ENCODE measurements at places on chromosomes 16 and 17. TPM values are rescaled to one million over a fixed set of nuclear protein-coding genes. Genes with fewer than 3 reads are reported as not detected.

DNA sequence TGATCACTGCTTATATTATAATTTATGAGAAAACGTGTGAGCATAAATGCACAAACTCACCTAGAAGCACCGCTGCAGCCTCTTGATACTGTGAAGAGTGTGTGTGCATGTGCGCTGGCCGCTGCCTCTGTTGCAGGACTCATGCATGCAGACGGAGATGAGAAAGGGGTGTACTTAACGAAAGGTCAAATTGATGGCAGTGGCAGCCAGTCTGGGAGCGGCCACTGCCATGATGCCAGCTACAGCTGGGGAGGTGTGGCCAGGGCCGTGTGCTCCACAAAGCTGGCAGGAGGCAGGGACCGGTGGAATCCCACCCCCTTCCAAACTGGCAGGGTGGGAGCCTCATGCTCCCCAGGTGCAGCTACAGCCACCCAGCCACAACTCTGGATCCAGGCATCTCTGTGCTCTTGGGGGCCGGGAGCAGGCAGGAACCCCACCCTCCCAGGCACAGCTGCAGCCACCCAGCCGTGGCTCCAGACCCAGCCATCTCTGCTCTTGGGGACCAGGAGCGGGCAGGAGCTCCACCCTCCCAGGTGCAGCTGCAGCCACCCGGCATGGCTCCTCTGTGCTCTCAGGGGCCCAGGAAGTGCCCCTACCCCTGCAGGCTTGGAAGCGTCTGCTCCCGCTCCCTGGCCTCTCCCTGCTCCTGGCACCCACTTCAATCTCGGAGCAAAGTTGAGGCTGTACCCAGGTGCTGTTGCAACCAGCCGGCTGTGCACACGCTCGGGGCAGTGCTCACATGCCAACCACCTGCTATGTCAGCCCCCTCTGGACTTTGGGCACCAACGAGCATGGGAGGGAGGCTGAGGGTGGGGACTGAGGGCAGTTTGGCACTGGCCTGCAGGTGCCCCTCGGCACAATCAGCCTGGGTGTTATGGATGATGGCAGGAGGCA, 77.5 kb upstream of the CHMP6 start:
- DNase-seq: no peak

DNA sequence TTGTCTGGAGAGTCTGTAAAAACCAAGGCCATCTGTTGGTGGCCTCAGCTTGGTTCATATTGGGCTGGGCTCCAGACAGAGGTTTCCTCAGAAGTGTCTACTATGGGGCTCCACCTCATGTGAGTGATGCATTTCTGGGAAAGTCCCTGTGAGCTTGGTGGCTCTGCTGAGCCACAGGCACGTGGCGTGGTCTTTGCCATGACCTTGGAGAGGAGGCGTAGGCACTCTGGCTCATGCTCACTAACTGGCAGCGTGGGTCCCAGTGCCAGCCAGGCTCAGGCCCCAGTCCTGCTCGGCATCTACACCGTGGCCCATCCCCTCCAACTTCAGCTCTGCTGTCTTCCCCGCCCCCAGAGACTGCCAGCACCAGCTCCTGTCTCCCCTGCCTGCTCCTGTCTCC, 10.7 kb upstream of the SMTNL2 start:
- DNase-seq: no peak

- no peak for DNase-seq
Measured at GRCh38 chr17:2092253-2092652, 37.4 kb downstream of the HIC1 start.

- no peak for DNase-seq
Measured at GRCh38 chr17:42142371-42142896, 12.4 kb downstream of the RAB5C start.

DNA sequence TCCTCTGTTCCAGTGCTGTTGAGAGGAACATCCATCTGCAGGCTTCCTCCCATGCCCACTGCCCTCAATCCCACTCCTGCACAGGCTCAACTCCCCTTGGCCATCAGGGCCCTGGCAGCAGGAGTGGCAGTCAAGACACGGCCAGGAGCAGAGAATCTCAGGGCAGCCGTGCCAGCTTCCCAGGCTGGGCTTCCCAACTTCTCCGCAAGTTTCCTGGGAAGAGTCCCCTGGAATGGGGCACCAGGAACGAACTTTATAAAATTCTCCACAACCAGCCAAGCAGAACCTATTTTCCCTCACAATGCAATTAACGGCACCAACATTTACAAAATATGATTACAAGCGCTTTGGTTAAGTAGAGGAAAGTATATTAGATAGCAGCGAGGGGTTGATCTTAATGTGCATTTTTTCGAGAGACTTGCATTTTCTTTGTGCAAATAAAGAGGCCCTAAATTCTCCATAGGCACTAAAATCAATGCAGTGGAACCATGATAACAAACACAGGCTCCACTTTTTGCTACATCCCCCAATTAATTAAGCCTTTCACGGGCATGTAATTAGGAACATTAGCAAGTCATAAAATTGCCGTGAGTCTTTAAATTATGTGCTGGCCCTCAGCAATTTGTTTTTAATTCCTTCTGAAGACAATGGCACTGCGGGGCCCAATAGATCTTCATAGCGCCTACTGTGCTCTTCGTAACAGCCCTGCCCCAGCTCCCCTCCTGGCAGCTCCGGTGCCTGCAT, 99.9 kb upstream of the LHX1 start:
- no peak for DNase-seq

DNA sequence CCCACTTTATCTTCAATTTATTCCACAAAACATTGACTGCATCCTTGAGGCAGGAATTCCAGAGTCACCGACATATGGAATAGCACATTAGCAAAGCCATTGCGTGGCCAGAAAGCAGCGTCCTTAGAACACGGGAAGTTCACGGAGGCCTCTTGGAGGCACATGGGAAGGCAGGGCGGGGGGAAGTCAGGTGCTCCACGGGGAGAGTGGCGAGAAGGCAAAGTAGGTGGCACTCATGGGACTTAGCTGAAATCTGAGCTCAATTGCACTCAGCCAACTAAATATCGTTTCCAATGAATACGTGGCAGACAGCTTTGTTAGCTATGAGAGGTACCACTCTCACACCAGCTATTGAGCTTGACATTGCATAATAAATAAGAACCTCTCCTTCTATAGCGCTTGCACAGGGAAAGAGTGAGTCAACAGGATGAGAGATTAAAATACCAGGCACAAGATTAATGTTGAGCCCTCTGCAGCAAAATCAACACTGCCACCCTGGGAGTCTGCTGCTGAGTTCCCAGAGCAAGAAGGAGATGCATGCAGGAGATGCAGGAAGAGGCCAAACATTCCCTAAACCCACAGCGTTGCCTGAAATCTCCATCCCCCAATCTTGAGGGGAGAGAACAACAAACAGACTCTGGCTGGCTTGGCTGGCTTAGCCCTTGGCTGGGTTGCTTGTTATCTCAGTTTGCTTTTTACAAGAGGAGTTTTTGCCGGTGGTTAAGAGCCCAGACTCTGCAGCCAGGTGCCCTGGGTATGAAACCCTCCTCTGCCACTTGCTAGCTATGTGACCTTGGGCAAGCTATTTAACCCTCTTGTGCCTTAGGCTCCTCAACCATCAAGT, 28.8 kb downstream of the ABCC12 start:
- DNase-seq: no peak

DNA sequence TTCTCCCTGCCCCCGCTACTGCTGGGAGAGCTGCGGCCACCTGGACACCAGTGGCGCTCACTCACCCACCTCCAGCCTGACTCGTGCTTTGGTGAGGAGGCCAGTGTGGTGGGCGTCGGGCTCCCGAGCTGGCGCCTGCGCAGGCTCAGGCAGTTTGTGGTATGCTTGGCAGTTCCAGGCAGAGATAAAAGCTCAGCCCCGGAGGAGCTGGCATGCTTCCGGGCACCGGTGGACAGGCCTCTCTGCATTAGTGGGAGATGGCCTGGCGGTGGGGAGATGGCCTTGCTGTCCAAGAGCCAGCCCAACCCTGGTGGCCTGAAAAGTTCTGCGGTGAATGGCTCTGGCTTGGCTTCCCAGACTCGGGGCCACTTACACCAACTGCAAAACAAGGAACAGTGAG, 4.1 kb downstream of the ADGRG1 start:
- no peak for DNase-seq

DNA sequence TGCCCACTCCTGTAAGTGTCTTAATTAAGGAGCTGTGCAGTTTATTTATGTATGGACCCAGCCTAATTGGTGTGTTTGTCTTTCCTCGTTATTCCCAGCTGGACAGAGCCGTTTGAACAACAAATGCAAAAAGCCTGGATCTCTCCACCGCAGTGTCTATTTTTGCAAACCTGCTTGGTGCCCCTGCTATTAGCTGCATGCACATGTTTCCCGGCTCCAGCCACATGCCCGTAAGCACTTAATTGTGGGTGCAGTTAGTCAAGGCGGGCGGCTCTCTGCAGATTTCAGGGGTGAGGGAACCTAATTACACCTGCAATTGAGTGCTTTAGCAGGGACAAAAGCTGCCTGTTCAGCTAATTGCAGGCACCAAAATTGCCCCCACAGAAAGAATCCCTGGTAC, 74.0 kb upstream of the GSE1 start:
- DNase-seq: no peak

DNA sequence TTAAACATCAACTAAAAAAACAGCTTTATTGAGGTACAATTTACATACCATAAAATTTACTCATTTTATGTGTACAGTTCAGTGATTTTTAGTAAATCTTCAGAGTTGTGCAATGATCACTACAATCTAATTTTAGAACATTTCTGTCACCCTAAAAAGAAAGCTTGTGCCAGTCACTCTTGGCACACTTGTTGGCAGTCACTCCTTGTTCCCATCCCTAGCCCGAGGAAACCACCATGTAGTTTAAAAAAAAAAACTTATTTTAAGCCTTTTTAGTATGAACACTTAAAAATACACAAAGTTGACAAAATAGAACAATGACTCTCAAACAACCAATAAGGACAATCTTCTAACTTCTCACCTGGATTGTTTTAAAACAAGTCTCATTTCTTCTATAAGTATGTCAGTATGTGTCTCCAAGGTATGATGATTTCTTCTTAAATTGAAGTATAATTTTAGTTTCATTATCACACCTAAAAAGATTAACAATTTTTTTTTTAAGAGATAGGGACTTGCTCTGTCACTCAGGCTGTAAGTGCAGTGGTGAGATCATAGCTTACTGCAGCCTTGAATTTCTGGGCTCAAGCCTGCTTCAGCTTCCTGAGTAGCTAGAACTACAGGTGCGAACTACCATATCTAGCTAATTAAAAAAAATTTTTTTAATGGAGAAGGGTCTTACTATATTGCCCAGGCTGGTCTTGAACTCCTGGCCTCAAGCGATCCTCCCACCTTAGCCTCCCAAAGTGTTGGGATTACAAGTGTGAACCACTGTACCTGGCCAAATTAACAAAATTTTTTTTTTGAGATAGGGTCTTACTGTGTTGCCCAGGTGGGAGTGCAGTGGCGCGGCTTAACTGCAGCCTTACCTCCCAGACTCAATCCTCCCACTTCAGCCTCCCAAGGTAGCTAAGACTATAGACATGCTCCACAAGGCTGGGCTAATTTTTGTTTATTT, 53.2 kb downstream of the PPM1E start:
- DNase-seq: no peak

- DNase-seq: no peak
Measured at GRCh38 chr17:77109159-77109759, 31.5 kb upstream of the SEC14L1 start.

DNA sequence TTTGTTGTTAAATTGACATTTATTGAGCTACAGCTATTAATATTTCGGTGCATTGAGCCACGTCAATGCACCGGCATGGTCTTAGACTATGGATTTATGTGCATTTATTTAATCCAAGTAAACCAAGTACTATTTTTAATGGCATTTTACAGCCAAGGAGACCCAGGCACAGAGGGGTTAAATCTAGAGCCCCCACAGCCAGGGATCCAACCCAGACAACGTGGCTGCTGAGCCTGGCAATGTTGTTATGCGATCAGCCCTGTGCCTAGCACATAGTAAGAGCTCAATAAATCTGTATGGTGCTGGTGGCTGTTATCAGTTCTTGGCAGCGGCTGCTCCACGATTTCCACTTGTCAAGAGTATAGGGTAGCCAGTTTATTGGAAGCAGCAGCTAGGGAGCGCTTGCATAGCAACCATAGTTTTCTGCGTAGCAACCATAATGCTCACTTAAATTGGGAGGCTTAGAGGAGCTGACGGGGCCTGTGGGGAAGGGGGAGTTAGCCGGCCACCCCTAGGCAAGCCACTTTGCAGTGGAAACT, 541 bp upstream of the RBBP6 start:
- DNase-seq: no peak

GRCh38 chr17:74394977-74395376, 27.7 kb downstream of the GPR142 start:
- DNase-seq: no peak

GRCh38 chr16:69260019-69260418, 51.1 kb upstream of the VPS4A start:
- DNase-seq: no peak

DNA sequence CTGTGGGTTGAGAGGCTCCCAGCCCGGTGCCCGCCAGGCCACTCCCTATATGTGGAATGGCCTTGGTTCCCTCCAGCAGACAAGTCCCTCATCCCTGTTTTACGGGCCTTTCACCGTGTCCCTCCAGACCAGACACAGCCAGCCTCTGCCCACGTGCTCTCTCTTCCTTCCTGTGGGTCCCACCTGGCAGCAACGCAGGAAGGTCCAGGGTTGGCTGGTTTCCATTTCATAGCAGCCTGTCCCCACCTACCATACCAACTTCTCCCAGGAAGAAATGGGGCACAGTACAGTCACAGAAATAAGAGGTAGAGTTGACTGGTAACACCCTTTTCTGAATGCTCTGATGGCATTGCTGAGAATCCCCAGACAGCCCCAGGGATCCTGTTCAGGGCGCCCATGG, 34.9 kb downstream of the PLD6 start:
- no peak for DNase-seq

GRCh38 chr17:10756619-10757018, 26.8 kb upstream of the TMEM220 start:
- DNase-seq: no peak

GRCh38 chr17:55238931-55239297, 25.8 kb upstream of the HLF start:
- no peak for DNase-seq

- no peak for DNase-seq
Measured at GRCh38 chr17:83186226-83186625, 106.8 kb downstream of the METRNL start.

DNA sequence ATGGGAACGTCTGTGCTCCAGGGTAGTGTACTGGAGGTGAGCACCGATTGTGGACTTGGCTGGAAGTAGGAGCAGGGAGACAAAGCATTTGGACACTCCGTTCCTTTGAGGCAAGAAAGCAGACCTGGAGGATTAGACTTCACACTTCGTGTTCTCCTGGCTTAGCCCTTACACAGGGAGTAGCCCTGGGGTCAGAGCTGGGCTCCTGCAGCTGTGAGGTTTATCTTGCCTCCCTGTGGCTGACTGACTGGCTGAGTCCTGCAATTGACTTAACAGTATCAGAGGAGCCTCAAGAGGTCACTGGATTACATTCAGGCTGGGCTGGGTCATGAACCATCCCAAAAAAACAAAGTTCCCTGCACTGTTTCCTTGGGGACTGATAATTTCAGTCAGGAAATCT, 37.1 kb downstream of the MPRIP start:
- DNase-seq: no peak

GRCh38 chr16:77424871-77425604, 9.8 kb downstream of the ADAMTS18 start:
- DNase-seq: no peak

- no peak for DNase-seq
Measured at GRCh38 chr17:82474223-82475010, 15.9 kb downstream of the NARF start.

ABCC6 gene
- total RNA-seq: 1.5 TPM

AATK gene
- 19.8 TPM for total RNA-seq

C17orf113 gene
- 0.21 TPM for total RNA-seq

GAA gene
- total RNA-seq: 101 TPM

HSBP1 gene
- 11.0 TPM for total RNA-seq

BRIP1 gene
- total RNA-seq: 0.14 TPM

TSNAXIP1 gene
- 8.5 TPM for total RNA-seq

PLCD3 gene
- total RNA-seq: 116 TPM
